NCI-H1436 (cell line): ENCODE measurements at places on chromosomes 12 and 14.
A peak's percentile ranks its signal among the peaks of the same experiment; 100 is the strongest.

DNA sequence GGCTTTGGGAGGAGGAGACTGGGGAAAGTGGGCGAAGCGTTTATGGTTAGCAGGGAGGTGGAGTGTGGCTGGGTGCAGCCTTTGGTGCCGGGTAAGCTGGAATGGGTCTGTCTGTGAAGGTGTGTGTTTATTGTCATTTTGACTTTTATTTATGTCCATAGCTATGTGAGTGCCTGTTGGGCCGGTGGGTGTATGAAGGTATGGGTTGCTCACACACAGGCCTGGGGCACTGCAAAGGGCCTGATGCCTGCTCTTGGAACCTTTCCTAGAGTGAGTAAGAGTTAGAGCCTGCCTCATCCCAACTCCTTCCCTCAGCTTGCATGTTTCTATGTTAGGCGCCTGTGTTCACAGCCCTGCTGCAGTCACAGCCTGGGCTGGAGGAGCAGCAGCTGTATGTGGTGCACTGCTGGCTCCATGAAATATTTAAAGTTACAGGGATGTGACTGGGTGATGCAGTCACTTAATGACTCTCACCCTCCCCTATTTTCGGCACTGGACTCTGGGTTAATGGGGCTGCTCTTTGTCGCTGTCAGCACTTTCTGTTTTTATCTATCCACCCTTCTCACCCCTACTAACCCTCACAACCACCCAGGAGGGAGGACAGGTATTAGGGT, 2.6 kb upstream of the PPP1R1A start:
- DNase-seq: no peak

DNA sequence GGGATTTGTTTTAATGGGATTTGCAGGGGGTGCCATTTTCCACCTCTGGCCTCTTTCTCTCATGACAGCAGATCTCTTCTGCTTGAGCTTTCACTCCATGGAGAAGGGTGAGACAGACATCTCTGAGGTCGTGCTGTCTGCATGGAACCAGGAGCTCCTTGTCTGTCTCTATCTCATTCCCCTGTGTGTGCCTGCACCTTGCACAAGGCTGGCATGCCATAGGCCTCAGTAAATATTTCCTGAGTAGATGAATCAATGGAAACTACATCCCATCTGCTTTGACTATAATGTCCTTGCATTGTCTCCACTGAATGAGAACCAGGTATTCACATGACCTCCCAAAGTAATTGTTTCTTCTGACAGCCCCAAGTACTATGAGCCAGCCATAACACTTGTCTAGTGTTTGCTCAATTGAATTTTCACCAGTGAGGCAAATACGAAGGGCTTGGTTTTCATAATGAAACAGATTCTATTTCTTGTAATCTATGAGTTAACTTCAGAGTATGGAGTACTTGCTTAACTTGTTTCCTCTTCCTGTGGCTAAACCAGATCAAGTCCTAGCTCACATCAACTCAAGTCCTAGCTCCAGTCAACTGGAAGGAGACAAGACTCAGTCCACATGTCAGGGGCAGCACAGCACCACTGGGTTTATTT, 32.3 kb downstream of the KCNK13 start:
- no peak for DNase-seq

DNA sequence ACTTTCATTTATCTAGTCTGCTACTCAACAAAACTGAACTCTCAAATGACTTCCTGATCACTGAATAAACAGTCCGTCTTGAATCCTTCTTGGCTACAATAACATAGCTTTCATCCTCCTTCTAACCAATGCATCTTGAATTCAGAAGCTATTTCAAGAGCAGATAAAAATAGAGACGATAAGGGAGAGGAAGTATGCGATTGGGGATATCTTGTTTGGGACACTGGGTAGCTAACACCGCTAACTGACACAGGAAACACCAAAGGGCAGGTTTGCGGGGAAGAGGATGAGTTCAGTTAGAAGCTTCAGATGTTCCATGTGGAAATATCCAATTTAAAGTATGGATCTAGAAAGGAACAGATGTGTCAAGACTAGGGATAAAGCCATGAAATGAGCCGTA, 102.5 kb downstream of the SLC41A2 start:
- no peak for DNase-seq

DNA sequence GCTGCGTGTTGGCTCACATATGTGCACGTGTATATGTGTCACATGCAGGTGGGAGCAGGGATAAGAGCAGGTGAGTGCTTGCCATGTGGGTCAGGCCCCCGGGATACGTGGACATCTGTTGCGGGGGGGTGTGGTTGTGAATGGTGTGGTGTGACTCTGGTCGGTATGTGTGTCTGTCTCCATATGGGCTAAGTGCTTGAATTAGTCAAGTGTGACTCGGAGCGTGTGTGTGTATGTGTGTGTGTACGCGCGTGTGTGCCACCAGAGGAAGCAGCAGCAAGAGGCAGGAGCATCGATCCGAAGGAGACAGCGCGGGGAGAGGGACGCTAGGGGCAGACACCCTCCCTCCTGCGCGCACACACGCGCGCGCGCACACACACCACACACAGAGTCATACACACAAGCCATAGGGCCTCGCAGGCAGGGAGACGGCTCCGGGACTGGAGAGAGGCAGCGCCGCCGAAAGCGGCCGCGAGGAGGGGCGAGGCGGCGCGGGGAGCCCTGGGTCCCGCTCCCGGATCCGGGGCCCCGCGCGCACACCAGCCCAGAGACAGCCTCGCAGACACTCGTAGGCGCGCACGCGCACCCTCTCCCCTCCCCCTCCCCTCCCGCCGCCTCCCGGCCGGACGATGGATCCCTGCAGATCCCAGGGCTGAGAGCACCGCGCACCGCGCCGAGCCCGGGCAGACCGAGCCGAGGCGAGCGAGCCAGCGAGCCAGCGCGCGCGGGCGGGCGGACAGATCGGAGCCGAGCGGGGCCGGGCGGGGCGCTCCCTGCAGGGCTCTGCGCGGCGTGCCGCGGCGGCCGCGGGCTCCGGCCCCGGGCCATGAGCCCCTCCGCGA, at the start of gene ASIC1:
Gene ASIC1 (plus strand): TSS at position 597 of the 842 bp plus-strand sequence. CDS start 1,171 bp downstream, outside the sequence.
- DNase-seq: peak; percentile 28

DNA sequence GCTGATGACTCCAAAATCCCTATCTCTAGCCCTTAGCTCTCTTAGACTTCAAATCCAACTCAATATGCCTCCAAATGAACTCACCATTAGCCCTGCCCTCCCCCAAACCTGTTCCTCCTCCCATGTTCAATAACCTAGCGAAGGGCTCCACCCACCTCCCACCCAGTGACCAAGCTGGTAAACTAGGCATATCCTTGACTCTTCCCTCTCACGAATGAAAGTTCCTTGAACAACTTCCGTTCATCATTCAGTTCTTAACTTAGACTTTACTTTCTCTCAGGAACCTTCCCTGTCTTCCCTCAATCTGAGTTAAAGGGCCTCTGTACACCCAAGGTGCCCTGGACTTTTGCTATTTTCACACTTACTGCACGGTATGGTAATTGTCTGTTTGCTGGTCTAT, 1.9 kb upstream of the KLHDC1 start:
- no peak for DNase-seq

- DNase-seq: no peak
Observed at GRCh38 chr12:122866379-122866778, 29.5 kb downstream of the VPS37B start.

- DNase-seq: no peak
Observed at GRCh38 chr14:67820428-67820971, 921 bp downstream of the RAD51B start.

DNA sequence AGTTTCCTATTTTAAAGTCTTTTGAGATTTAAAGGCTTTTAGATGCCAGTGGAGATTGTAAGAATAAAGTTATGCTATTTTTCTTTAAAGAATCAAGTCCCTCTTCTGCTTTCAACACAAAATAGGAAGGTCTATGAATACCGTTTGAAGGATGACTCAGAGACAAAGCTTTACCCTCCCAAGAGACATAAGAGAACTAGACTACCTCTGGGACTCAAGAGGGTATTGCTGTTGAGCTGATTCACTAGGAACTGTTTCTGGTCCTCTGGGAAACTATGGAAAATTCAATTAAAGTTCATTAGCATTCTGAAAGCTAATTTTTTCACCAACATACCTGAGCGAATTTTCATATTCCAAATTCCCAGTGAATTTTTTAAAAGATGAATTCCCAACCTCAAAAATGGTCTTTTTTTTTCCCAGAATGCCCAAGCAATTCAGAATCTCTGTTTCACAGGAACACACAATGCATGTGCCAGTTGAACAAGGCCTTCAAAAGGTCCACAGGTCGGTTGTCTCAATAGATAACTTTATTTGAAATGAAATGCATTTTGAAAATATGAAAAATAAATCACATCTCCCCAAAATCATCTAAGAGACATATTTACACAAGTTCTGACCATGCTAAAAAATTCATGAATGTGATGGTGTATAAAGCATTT, 6.5 kb downstream of the PHLDA1 start:
- no peak for DNase-seq

DNA sequence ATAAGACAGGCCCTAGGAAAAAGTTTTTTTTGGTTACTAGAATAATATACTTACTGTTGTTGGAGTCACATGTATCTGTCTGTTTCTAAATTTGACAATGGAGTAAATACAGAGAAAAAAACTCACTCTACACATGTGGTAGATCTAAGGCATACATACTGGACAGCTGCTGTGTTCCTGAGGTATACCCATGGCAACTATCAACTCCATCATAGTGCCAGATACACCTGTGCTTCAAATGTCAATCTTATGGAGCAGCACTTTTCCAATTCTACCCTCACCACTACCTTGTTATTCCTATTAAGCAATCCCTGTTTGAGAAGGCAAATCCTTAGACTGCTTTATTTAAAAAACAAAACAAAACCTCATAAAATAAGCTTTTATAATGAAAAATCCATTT, 3.3 kb downstream of the ZCRB1 start:
- no peak for DNase-seq

GRCh38 chr14:75906680-75907280, 75.0 kb downstream of the TGFB3 start:
- DNase-seq: peak; percentile 10

GRCh38 chr14:105153739-105154475, 14.7 kb downstream of the JAG2 start:
- no peak for DNase-seq

DNA sequence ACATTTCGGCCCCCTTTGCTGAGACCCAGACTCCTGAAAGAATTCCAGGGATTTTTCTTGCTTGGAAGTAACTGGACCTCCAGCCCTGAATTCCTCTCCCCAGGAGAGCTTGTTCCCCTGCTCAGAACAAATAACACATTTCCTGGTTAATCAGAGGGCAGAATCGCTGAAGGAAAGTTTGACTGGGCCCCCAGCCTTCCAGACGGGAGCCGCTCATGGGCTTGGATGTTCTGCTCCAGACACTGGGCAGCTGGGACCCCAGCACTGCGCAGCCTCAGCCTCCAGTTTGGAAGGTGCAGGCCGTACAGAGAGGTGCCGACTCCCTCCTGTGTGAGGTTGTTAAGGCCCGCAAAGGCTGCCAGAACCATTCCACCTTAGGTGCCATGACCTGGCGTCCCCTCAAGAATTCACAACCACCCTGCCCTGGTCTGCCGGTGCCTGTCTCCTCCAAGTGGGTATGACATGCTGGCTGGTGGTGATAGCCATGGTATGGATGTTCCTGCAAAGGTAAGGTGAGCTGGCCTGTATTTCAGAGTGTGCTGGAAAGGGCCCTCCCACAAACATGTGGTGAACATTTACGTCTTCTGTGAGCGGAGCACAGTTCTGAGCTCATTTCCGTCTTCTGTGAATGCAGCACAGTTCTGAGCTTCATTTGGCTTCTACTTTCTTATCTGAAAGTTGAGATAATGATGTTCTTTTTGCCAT, 5.1 kb upstream of the LTBP2 start:
- DNase-seq: no peak

- peak; percentile 17 for DNase-seq
Observed at GRCh38 chr12:54201001-54201794, 12.4 kb upstream of the SMUG1 start.

GRCh38 chr14:75141967-75142366, 15.1 kb upstream of the NEK9 start:
- no peak for DNase-seq

- DNase-seq: no peak
Observed at GRCh38 chr14:95185033-95185766, 27.9 kb upstream of the DICER1 start.

DNA sequence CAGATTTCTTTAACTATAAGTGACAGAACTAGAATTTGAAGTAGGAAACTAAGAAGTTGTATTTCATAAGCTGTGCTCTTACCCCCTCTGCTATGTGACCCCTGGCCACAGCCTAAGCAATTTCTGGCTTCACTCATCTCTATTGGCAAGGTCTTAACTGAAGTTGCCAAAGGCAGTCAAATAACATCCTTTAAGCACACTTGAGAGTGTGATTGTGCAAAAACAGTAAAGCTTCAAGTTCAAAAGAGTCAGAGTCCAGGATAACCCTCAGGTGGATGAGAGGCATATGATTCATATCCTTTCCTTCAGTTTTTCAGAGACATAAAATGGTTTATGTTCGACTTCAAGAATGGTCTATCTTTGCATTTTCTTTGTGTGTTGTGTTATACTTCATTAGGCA, 45.2 kb downstream of the GRIP1 start:
- no peak for DNase-seq

DNA sequence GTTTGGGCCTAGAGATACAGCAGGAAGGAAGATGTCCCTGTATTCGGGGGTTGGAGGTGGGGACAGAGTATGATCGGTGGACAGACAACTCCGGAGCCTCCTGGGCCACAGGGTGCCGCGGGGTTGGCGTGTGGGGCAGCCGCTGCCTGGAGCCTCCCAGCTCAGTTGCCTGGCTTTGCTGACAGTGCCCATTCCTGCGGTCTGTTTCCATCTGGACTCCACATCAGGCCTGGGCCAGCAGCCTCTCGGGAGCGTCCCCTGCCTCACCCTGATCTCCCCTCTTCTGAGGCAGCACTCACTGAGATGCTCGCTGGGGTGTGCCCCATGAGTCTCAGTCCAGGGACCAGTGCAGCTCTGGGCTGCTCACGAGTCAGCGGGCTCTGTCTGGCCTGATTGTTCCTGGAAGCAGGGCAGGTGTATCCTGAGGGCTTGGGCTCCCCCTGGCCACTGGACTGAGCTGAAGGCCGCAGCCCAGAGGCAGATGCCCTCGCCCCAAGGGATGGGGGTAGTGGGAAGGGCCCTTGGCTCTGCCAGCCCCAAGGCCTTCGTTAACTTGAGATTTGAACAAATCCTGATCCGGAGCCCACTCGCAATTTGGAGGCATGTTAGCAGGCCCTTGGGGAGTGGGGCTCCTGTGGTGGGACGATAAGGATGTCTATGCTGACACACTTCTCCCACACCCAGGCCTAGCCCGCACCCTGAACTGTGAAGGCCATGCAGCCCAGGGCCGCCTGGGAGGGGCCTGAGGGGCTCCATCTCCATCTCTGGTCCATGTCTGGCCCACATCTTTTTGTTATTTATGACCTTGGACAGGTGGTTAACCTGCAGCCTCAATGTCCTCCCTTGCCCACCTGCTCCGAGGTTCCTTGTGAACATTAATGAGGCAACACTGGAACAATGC, 7.5 kb downstream of the HIP1R start:
- DNase-seq: no peak

DNA sequence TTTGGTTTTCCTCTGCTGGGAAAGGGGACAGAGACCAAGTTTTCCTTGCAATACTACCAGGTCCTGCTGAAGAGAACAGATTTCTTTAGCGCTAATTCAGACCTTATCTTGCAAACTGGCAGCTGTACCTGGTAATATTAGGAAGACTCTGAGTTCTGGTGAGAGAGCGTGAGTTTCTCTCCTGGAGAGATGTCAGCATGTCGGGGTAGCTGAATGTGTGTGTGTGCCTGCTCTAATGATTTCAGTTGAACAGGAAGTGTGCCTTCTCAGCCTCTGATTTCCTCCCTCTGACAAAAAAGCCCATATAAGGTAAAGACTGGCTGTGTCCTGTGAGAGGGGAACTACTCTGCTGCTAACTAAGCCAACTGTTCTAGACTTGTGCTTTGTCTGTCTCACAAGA, 10.3 kb upstream of the ERP27 start:
- DNase-seq: no peak
